ENCODE measurements at places on chromosomes 7 and 10.

- no peaks in the 10 kb centered on the region for H3K4me1 ChIP-seq
- no peak overlapping the region for H3K4me3 ChIP-seq
- H3K36me3 ChIP-seq: no peaks in the 10 kb centered on the region
- H3K27me3 ChIP-seq: no peaks in the 10 kb centered on the region
- H3K27ac ChIP-seq: no peak overlapping the region
Observed at GRCh38 chr7:24442170-24442777, 131.0 kb upstream of the PALS2 start.

- no peaks in the 10 kb centered on the region for H3K36me3 ChIP-seq
- no peak overlapping the region for H3K27ac ChIP-seq
- no peaks in the 10 kb centered on the region for H3K27me3 ChIP-seq
- no peaks in the 10 kb centered on the region for H3K4me1 ChIP-seq
- DNase-seq: no peak
Observed at GRCh38 chr7:137000621-137001020, 132.2 kb downstream of the CHRM2 start.

GRCh38 chr7:29765490-29765889 lies 40.8 kb upstream of the WIPF3 start:
- no peak overlapping the region for H3K27ac ChIP-seq
- no peak overlapping the region for H3K4me3 ChIP-seq
- no peaks in the 10 kb centered on the region for H3K36me3 ChIP-seq
- H3K4me1 ChIP-seq: no peaks in the 10 kb centered on the region

- DNase-seq: no peak
- no peak overlapping the region for H3K27ac ChIP-seq
- H3K4me3 ChIP-seq: no peak overlapping the region
- no peaks in the 10 kb centered on the region for H3K4me1 ChIP-seq
- no peaks in the 10 kb centered on the region for H3K27me3 ChIP-seq
Observed at GRCh38 chr7:32164341-32164996, 94.3 kb upstream of the PDE1C start.

DNA sequence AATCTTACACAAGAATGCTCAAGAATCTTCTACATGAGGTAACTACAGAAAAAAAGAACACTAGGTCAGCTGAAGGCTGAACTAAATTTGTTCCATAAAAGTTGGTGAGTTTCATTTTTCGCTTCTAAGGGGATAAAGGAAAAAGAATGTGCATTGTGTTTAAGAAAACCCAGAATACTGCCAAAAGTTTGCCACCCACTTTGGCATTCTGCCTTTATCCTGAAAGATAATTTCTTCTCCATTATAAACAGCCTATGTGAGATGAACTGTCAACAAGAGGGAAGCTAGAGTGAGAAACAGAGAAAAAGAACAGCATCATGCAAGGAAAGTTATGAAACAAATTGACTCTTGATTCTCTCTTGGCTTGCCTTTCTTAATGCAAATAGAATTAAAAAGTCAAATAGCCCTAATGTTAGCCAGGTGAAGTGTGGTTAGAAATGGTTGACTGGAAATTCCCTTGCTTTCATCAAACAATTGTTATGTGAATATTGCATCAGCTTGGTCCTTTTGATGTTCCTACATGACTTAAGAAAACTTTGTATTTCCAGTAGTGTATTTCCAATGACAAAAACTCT lies 25.8 kb downstream of the STEAP1 start:
- DNase-seq: no peak
- no peaks in the 10 kb centered on the region for H3K4me1 ChIP-seq
- no peaks in the 10 kb centered on the region for H3K27me3 ChIP-seq
- H3K4me3 ChIP-seq: no peak overlapping the region
- H3K36me3 ChIP-seq: no peaks in the 10 kb centered on the region
- no peak overlapping the region for H3K27ac ChIP-seq

- no peaks in the 10 kb centered on the region for H3K27me3 ChIP-seq
- H3K36me3 ChIP-seq: no peaks in the 10 kb centered on the region
- H3K4me1 ChIP-seq: no peaks in the 10 kb centered on the region
- H3K4me3 ChIP-seq: no peak overlapping the region
- H3K27ac ChIP-seq: no peak overlapping the region
Observed at GRCh38 chr7:30093420-30093952, 41.3 kb upstream of the MTURN start.

DNA sequence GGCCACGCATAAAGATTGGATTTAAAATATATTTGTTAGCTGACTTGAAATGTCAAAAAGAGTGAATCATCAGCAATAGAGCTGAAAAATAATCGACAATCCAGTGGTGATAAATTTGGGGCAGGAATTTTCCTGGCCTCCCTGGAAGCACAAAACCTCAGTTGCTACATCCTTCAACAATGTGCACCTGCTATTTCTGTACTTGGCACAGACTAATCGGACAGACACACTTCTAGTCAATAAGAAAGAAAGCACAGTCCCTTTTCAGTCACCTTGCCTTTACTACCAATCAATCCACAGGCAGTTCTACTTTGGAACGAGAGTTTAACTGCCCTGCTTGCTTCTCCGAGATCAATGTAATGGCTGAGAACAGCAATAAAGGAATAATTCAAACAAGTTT lies 96.7 kb upstream of the NOBOX start:
- H3K4me1 ChIP-seq: no peaks in the 10 kb centered on the region
- H3K36me3 ChIP-seq: no peaks in the 10 kb centered on the region
- DNase-seq: no peak

GRCh38 chr7:67625257-67625737 lies 628.7 kb downstream of the TYW1 start:
- peak overlapping the region; percentile 18 for H3K4me3 ChIP-seq
- no peaks in the 10 kb centered on the region for H3K4me1 ChIP-seq
- peak; percentile 76 for DNase-seq

DNA sequence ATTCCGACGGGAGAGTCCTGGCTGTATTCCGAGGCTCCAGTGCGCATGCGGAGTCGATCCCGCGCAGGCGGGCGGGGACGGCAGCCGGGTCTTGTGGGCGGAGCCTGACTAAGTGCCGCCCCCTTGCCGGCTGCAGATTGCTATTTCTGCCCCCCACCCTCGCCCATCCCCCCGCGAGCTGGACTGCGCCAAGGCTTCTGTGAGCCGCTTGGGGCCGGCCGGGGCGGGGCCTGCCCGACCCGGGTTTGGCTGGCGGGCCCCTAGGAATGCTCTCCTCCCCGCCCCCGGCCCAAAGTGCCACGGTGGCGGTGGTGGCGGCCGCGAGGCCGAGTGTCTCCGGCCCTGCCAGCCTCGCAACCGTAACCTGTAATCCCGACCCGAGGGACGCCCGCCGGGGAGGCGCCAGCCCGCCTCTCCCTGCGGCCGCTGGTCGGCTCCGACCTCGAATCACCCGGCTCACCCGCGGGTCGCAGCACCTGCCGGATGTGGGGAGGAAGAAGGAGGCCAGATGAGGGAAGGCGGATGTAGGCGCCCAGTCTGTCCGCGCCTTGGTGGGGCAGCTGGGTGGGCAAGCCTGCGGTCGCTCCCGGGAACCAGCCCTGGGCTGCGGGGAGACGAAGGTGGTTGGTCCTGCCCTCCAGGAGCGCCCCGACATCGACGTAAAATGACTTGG lies 702 bp upstream of the KAZALD1 start:
- H3K27me3 ChIP-seq: peaks cover 3% of the 10 kb centered on the region
- DNase-seq: peak; percentile 98
- H3K4me1 ChIP-seq: peaks cover 49% of the 10 kb centered on the region
- peak overlapping the region; percentile 92 for H3K27ac ChIP-seq
- peak overlapping the region; percentile 64 for H3K4me3 ChIP-seq

DNA sequence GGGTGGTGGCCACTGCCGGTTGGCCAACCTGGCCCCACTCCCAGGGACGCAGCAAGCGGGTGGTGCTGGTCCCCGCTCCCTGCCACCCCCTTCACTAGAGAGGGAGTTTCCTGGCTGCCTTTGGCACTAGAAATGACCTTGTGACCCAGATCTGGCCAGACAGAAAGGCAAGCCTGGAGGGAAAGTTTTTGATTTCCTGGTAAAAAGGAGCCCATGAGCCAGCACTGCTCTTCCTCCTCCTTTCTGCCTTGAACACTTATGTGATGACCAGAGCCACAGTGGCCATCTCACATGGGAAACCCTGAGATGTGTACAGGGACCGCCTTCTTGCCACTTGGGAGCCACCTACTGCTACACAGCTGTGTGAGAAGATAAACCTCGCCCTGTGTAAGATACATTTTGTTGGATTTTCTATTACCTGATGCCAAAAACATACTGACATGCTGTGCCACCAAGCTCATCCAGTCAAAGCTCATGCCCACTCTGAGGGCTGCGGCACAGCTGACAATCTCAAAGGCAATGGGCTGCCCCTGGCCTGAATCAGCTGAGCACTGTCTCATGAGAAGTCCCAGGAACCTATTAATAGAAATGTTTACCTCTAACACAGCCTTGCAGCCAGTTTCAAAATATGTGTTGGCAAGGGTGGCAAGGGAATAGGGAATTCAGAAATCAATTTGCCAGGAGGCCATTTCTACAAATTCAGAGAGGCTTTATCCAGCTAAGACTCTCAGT lies 94.0 kb downstream of the CYTH3 start:
- H3K4me1 ChIP-seq: peaks cover 22% of the 10 kb centered on the region
- no peak for DNase-seq
- no peak overlapping the region for H3K4me3 ChIP-seq
- H3K36me3 ChIP-seq: peaks cover 26% of the 10 kb centered on the region
- no peak overlapping the region for H3K27ac ChIP-seq
- H3K27me3 ChIP-seq: no peaks in the 10 kb centered on the region

GRCh38 chr7:79692015-79692414 lies 238.5 kb upstream of the MAGI2 start:
- no peaks in the 10 kb centered on the region for H3K36me3 ChIP-seq
- H3K4me3 ChIP-seq: no peak overlapping the region
- DNase-seq: no peak
- H3K27me3 ChIP-seq: no peaks in the 10 kb centered on the region

DNA sequence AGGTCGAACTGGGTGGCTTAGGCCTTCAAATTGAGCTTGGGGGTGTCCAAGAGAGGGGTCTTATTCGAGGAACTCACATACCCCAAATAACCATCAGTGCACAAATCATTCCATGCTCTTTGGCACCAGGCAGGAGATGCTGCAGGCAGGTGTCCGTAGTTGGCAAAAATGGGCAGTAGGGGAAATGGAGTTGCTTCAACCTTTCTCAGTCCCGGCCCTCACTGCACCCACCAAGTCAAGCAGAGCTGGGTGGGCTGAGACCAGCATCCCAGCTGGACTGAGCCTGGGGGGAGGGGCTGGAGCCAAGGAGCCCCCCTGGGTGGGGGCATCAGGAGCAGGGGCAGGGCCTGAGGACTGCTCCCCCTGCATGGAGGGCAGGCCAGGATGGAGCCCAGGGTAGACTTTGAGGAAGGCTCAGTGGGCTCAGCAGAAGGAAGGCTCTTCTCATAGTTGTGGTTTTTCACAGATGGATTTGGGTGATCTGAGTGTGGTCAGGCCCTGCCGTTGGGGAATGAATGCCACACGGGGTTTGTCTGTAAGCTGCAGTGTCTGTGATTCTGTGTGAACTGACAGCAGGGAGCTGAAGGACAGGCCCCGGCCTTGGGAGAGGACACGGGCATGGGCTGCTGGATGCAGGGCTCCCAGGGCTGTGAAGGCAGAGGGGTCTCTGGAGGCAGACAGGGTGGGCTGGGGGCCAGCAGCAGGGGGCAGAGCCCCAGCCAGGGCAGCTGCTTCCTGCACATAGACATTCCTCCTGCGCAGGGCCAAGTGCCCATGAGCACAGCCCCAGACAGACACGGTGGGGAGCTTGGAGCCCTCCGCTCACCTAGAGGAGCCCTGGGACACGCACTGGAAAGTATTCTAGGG lies 144.5 kb downstream of the ADCY1 start:
- no peaks in the 10 kb centered on the region for H3K27me3 ChIP-seq
- no peak overlapping the region for H3K27ac ChIP-seq
- DNase-seq: no peak

- H3K4me3 ChIP-seq: no peak overlapping the region
- peaks cover 37% of the 10 kb centered on the region for H3K27me3 ChIP-seq
- DNase-seq: no peak
- H3K27ac ChIP-seq: no peak overlapping the region
- no peaks in the 10 kb centered on the region for H3K36me3 ChIP-seq
Observed at GRCh38 chr7:128904381-128905197, 5.9 kb downstream of the KCP start.
